GOT3 (cell line): ENCODE measurements at places on chromosomes 2 and 18.

DNA sequence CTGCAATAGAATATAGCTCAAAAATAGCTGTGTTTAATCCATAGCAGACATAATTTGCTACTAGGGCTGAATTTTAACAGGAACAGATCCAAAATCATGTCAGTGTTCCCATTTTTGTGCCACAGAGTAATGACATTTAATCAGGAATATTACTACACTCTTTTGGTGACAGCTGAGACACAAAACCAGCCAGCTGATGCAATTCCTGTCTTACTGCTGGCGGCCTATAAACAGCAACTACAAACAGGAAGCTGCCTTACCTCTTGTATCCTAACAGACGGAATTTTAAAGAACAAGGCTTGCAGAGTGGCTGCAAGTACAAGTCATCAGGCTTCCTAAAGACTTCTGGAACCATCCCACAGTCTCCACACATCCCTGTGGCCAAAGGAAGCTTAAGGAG, 218.1 kb downstream of the ZNF521 start:
- no peak for DNase-seq

GRCh38 chr2:54885891-54886290, 162.4 kb downstream of the EML6 start:
- no peak for DNase-seq

DNA sequence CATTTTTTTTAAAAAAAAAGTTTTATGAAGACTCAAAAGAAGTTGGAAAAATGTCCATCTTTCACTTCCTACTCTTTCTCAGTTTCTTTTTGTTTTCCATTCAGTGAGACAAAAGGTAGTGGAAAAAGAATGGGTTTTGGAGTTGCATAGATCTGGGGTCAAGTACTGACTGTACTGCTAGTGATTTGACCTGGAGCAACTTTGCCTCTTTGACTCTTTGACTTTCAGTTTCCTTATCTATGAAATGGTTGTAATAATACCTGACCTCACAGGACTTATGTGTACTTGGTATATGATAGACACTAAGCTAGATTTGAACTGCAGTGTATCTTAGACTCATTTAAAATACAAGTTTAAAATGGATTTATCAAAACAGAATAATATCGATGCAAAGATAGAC, 3.5 kb upstream of the KCNE4 start:
- DNase-seq, result no peak

- DNase-seq, result no peak
Measured at GRCh38 chr2:181679544-181679979, 755 bp downstream of the NEUROD1 start.
